ENCODE measurements at places on chromosomes 4 and X.

DNA sequence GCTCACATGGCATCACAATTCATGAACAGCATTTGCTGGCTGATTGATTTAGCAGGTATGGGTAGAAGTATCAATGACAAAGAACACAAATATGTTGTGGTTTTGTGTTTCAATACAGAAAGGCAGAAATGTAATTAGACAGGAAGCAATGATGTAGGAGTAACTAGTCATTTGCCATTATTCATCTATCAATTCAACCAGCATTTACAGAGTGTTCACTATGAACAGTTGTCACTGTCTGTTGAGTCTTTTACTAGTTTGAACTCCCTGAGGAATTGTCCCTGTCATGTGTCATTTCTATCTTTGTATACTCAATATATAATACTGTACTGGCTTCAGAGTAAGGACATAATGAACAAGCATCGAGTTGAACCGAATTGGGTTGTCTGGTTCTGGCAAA is 51.5 kb upstream of the ARHGAP24 start:
- no peak for DNase-seq

GRCh38 chrX:121504153-121504552 is 456.7 kb downstream of the GLUD2 start:
- no peak for DNase-seq

- peak; percentile 8 for DNase-seq
Measured at GRCh38 chr4:119543779-119544178, 84.8 kb downstream of the PDE5A start.

- DNase-seq, result no peak
Measured at GRCh38 chr4:188032170-188032569, 36.6 kb downstream of the ZFP42 start.

DNA sequence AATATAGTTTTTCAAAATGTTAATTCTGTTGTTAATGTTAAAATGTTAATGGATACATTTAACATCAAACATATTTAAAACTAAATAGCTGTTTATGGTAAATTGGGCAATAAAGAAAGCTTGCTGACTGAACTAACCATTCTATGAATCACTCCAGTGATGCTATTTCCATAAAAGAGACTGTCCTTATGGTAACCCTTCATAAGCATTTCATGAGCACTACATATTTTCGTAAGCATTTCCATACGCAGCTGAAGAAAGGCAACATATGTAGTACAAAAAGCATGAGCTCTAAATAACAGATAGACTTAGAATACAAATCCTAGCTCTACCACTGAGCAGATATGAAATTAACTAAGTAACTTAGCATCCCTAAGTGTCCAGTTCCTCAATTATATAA is 188.9 kb downstream of the COL25A1 start:
- no peak for DNase-seq

- no peak for DNase-seq
Measured at GRCh38 chr4:48332661-48333060, 8.7 kb upstream of the SLAIN2 start.

- no peak for DNase-seq
Measured at GRCh38 chrX:47191331-47191730, 2.3 kb upstream of the UBA1 start.

GRCh38 chrX:12890467-12890866 is 16.0 kb upstream of the TLR8 start:
- no peak for DNase-seq

DNA sequence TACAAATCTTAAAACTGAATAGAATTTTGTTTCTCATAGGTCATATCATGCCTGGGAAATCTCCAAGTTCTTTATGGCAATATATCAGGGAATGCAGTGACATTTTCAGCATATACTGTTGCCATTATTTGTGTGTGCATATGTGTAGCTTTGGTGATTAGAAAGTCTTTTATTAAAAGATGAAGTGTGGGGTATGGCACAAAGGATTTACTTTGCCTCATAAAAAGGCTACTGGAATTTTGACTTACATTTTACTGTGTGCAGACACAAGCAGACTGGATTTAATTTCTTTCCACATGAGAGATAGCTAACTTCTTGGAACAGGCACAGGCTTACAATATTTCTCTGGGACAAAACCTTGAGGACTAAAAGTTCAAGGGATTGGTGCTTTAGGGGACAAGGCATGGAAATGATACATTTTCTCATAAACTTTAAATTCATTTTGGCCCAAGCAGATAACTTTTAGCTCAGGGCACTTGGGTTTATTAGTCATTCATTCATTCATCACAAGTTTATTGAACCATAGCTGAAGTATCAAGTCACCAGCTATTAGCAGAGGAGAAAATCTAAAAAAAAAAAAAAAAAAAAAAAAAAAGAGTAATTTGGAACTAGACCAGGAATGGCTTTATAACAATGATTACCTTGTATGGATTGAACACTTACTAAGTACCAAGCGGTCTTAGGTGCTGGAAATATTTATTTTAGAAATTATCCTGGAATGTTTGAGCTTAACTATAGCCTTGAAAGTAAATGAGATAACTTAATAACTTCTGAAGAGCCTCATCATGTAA is 191.5 kb downstream of the SLIT2 start:
- DNase-seq, result no peak

DNA sequence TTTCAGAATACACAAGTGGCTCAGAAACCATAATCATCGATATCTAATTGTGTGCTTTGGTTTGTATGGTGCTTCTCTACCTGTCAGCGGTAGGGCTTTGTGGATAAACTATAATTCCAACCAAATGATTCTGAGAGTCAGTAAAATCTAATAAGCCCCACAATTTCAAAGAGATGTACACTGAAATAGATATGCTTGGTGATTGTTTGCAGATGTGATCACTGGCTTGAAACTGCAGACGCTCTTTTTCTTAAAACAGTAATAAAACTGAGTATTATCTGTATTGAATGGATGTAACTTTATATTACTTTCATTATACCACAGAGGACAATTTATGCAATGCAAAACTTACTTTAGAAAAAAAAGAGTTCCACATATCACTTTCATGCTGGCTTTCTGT is 198.8 kb upstream of the ANXA10 start:
- no peak for DNase-seq

GRCh38 chr4:158625544-158625943 is 46.1 kb downstream of the C4orf46 start:
- DNase-seq, result no peak

GRCh38 chrX:149476513-149476912 is 28.6 kb downstream of the IDS start:
- DNase-seq, result no peak

GRCh38 chrX:14584548-14584947 is 55.2 kb downstream of the GLRA2 start:
- DNase-seq, result no peak

- no peak for DNase-seq
Measured at GRCh38 chr4:3765271-3766035, 732 bp upstream of the ADRA2C start.

GRCh38 chrX:118579417-118579816 is 83.8 kb downstream of the DOCK11 start:
- DNase-seq, result no peak

GRCh38 chrX:119374736-119375135 is 24.4 kb upstream of the SLC25A43 start:
- DNase-seq, result no peak

GRCh38 chr4:125948021-125948420 is 633.3 kb downstream of the FAT4 start:
- no peak for DNase-seq
